ENCODE measurements at places on chromosomes 5 and 9.

GRCh38 chr5:17882760-17883488, 248.7 kb downstream of the TAF11L14 start:
- DNase-seq: no peak

DNA sequence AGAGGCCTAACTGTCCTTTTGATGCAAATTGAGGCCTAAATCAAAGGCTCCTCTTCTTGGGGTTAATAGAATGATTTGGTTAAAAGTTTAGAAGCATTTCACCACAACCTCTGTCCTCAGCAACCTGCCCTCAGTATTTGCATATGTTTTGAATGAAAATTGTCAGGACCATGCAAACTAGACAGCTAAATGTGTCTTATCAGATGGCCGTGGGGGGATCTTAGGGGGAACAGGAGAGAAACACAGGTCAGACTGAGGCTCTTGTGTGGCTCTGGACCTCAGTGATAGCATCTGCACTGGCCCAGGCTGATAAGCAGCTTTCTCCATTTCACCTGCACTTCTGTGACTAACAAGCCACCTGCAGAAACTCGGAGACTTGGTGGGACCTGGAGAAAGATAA, 49.0 kb downstream of the FOXI1 start:
- no peak for DNase-seq

DNA sequence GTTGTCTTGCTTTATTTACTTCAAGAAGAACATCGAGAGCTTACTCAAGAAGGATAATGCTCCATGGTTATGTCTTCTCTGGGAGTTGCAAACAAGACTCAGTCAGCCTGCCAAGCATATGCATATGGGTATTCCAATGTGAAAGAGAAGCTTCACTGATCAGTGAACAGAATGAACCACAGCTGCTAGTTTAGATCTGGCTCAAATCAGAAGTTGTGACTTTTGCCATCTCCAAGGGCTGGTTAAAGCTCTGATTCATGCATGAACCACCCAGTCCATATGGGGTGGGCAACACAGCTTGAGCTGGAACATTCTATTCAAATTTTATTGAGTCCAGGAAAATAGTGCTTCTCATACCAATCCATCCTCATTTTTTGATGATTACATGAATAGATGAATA, 50.0 kb downstream of the ATPSCKMT start:
- peak; percentile 44 for DNase-seq

GRCh38 chr5:170732685-170733084, 50.8 kb upstream of the GABRP start:
- no peak for DNase-seq

- no peak for DNase-seq
Measured at GRCh38 chr9:35482071-35482470, 7.8 kb upstream of the RUSC2 start.
